ENCODE measurements at places on chromosomes 4 and X.

DNA sequence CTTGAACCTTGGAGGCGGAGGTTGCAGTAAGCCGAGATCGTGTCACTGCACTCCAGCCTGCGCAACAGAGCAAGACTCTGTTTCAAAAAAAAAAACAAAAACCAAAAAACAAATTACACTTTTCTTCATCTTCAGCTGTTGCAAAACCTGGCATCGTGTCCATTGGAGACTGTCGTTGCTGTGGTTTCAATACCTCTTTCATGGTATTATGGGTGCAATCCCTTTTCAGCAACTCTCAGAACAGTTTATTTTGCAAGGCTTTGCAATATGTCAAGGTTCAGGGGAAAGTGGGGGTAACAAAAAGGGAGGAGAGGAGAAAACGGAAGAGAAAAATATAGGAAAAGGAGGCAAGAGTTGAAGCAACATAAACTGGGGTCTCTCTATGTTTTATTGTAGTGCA, 40.8 kb downstream of the ARSD start:
- DNase-seq: no peak

GRCh38 chrX:17735406-17735805, 1.9 kb upstream of the SCML1 start:
- no peak for DNase-seq

GRCh38 chr4:111712093-111712677, 433.1 kb upstream of the FAM241A start:
- DNase-seq: no peak

GRCh38 chr4:169241464-169241863, 29.3 kb downstream of the SH3RF1 start:
- DNase-seq: no peak

- DNase-seq: no peak
These were observed 599 bp upstream of the IL2RG start for GRCh38 chrX:71111921-71112431.

DNA sequence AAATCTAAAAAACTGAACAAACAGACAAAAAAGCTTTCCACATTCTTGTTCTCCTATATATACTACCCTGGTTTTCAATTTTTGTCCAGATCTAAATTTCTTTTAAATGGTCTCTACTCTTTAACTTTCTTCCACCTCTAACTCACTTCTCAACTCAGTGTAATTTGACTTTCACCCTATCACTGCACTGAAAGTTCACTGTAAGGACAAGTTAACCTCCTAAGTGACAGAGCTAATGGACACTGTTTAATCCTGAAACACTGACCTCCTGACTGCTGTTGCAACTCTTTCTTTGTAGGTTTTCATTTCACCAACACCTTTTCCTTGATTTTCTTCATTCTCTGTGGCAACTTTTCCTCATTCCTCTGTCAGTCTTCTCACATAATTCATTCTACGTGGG, 50.0 kb downstream of the ATOH1 start:
- no peak for DNase-seq

- no peak for DNase-seq
These were observed 51.6 kb downstream of the RTL5 start for GRCh38 chrX:72080150-72080549.

- no peak for DNase-seq
These were observed 745.4 kb downstream of the PDHA2 start for GRCh38 chr4:96585304-96585703.

DNA sequence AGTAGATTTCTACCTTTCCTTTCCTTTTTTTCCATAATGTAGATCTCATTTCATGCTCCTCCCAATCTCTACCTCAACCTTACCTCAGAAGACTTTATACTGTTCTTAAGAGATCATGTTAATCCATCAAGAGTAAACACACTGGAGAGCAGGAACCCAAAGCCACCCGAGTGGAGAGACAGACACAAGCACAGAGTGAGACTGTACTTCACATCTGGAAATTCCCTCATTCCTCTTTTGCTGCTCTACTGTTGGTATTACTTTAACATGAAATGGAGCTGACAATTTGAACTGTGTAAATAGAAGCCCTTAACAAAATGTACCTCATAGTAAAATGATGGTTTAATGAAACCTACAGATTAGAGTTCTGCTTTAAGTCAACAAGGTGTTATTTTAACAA, 105.7 kb upstream of the RASGEF1B start:
- no peak for DNase-seq

DNA sequence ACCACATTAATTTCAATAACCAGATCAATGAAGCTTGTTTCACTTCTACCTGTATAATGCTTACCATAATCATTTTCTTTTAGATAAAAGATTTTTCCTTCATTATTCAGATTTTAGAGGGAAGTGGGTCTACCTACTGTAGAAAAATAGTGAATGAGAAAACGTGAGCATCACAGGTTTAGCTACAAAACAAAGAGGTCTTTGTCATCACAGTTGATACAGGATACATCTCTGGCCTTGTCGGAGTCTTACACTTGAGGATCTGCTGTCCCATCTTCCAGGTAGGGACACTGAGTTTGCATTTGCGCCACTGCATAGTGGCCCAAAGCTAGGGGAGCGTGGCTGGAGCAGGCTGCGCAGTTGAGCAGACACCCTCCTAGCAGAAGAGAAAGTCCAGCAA, 710 bp downstream of the CLDN24 start:
- DNase-seq: no peak

DNA sequence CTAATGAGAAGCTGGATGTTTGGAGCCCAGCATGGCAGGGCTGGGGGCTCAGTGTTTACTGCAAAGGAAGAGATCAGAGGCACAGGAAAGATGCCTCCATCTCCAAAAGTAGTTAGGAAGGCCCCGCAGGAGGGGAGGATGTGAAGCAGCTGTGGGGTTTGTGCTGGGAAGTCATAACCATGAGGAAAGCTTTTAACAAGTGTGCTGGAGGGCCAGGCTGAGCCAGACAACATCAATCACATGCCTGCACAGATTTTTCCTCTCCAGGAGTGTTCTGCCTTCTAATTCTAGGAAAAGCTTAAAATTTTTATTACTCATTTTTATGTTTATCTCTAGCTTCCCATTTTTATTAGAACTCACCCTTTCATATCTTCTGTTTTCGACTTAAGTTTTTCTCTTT, 65.4 kb downstream of the GPR82 start:
- DNase-seq: no peak

GRCh38 chr4:176274441-176274840, 5.4 kb upstream of the ASB5 start:
- DNase-seq: peak; percentile 57

GRCh38 chrX:340641-341423, 22.2 kb upstream of the GTPBP6 start:
- DNase-seq: no peak

GRCh38 chr4:76984127-76984526, 34.6 kb downstream of the SEPTIN11 start:
- no peak for DNase-seq

DNA sequence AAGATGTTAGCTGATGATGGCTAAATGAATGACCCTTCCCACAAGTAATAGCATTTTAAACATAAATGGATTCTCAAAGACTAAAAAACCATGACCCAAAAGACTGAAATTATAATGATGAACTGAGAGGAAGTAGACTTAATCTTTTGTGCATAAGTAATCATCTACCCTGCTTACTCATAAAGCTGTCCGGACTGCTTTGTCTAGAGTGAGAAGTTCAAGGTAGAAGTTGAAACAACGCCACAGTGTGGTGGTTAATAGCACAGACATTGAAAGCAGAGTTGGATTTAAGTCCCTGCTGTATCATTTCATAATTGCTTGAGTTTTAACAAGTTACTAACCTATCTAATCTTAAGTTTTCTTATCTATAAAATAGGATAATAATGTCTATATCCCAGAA, 346.6 kb downstream of the CENPC start:
- DNase-seq: no peak

DNA sequence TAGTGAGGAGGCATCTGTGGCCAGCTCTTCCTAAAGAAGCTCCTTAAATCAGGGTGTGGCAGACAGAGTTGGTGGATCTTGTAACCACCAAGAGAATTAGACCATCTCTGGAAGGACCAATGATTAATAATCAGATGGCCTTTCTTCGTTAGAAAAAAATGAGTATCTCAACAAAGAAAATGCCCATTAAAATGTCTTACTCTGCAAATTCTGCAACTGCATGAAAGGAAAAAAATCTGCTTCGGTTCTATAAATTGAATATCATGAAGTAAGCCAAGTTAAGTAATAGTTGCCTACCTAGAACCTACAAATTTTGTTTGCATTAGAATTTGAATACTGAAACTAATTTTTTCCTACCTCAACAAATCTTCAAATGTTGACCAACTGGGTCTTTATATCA, 4.2 kb upstream of the DCLK2 start:
- DNase-seq: no peak

- DNase-seq: peak; percentile 5
These were observed 1.0 kb downstream of the LIMCH1 start for GRCh38 chr4:41538887-41539498.

GRCh38 chr4:88606832-88607231, 14.6 kb downstream of the HERC3 start:
- DNase-seq: no peak

DNA sequence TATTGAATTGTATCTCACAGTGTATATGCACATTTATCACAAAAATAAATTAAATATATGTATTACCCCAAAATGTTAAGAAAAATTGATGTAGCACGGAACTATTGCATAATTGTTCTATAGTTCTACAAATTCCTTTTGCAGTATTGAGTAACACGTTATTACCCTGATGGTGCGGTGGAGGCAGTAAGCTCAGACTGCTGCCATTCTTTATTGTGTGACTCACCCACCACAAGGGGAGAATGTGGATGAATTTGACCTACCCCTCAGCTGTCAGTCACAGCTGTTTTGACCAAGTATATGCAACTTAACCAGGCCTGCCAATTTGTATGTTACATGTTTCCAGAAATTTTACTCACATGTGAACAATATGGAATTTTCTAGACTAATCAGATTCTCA, 506.6 kb downstream of the SH3BGRL start:
- no peak for DNase-seq

- no peak for DNase-seq
These were observed 277.7 kb upstream of the CLNK start for GRCh38 chr4:10962246-10962645.

DNA sequence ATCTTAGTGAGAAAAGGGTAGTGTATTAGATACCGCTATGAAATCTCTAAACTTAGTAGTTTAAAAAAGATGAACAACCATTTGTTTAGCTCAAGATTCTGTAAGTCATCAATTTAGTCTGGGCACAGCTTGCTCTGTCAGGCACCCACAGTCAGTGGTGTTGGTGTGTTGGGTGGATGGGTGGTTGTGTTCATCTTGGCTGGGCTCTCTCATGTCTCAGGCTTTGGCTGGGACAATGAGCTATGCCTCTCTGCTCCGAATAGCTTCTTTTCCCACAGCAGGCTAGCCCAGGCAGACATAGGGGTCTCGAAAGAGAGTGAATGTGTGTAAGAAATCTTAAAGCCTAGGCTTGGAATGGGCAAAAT, 127.0 kb upstream of the GATB start:
- DNase-seq: no peak

- DNase-seq: peak; percentile 61
These were observed 17.7 kb downstream of the IQSEC2 start for GRCh38 chrX:53263597-53264094.

GRCh38 chr4:67158666-67159065, 386.6 kb downstream of the CENPC start:
- no peak for DNase-seq

DNA sequence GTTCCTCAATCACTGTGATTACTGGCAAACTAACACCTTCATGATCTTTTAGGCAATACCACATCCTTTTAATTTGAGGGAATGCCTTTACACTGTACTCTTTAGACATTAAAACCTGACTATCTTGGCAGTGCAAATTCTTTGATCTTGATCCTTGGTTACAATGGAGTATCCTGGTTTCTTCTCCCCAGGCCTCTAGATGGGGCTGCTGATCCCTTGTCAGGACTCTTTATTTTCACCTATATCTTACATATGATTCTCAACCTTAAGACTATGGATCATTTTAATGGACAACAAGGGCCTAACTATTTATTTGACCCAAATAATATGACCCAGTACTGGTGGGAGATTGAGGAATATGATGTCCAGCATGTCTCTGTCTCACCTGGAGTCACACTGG, 1005.5 kb upstream of the INTU start:
- DNase-seq: peak; percentile 11

GRCh38 chrX:74593593-74593992, 20.8 kb downstream of the RLIM start:
- DNase-seq: no peak

DNA sequence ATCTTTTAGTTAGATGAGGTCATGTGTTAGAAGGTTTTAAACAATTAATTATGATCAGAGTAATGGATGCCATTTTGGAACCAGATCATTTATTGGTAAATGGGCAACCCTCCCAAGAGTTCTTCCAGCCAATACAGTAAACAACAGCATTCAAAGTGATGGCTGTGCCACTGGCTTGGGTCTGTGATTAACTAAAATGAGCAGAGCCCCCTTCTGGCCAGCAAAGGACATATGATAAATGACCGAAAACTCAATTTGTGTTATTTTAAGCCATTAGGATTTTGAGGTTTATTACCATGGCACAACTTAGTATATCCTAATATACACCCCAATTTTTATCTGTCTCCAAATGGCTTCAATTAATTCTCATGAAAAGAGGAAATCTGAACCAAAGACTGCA, 90.8 kb upstream of the NPFFR2 start:
- no peak for DNase-seq

GRCh38 chr4:40361338-40361737, 26.2 kb downstream of the CHRNA9 start:
- DNase-seq: no peak
